ENCODE measurements at places on chromosomes 2 and 18. TPM values are rescaled to one million over a fixed set of nuclear protein-coding genes. Genes with fewer than 3 reads are reported as not detected.

MALL gene
- total RNA-seq: 39.1 TPM

- H3K4me3 ChIP-seq: no peak overlapping the region
- H3K36me3 ChIP-seq: no peaks in the 10 kb centered on the region
These were observed 172.0 kb downstream of the INHBB start for GRCh38 chr2:120517751-120518469.

GRCh38 chr2:204340511-204340910, 204.8 kb upstream of the PARD3B start:
- H3K27ac ChIP-seq: no peak overlapping the region
- no peaks in the 10 kb centered on the region for H3K27me3 ChIP-seq
- no peak for DNase-seq
- no peak overlapping the region for H3K4me3 ChIP-seq
- H3K36me3 ChIP-seq: peaks cover 16% of the 10 kb centered on the region

DNA sequence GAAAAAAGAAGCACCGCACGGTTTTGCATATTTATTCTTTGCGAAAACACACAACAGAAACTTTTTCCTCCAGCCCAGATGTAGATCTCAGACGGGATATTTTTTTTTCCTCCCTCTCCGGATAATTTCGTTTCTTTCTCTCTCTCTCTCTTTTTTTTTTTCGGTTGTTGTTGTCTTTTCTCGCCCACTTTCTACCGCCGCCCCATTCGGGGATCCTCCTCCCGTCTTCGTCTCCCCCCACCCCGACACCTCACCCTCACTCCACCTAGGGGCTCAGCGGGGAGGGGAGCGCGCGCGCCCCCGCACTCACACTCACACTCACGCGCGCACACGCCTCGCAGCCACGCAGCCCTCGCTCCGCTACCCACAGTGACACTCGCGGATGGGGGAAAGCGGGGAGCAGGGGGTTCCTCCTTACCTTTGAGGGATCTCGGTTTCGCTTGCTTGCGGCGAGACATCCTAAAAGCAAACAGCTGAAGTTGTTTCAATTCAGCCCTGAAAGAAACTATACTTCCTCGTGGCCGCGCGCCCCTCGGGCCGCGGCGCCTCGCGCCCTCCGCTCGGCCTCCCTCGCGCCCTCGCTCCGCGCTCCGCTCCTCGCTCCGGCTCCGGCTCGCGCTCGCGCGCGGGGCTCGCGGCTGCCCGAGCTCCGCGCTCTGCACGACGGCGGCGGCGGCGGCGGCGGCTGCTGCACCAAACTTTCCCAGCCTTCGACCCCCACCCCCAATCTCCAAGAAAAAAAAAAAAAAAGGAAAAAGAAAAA, 1.3 kb downstream of the ZNF521 start:
- H3K27me3 ChIP-seq: peaks cover 13% of the 10 kb centered on the region
- peak overlapping the region; percentile 72 for H3K27ac ChIP-seq
- H3K36me3 ChIP-seq: no peaks in the 10 kb centered on the region
- H3K4me1 ChIP-seq: peaks cover 18% of the 10 kb centered on the region
- peak; percentile 10 for DNase-seq
- peak overlapping the region; percentile 95 for H3K4me3 ChIP-seq

GRCh38 chr2:128695646-128696220, 377.1 kb upstream of the HS6ST1 start:
- peaks cover 29% of the 10 kb centered on the region for H3K27me3 ChIP-seq
- no peak overlapping the region for H3K4me3 ChIP-seq
- DNase-seq: no peak
- no peaks in the 10 kb centered on the region for H3K4me1 ChIP-seq

GRCh38 chr2:1967242-1968208, 223.2 kb upstream of the PXDN start:
- H3K4me3 ChIP-seq: no peak overlapping the region
- H3K36me3 ChIP-seq: no peaks in the 10 kb centered on the region
- H3K27me3 ChIP-seq: no peaks in the 10 kb centered on the region
- no peaks in the 10 kb centered on the region for H3K4me1 ChIP-seq
- H3K27ac ChIP-seq: no peak overlapping the region

DNA sequence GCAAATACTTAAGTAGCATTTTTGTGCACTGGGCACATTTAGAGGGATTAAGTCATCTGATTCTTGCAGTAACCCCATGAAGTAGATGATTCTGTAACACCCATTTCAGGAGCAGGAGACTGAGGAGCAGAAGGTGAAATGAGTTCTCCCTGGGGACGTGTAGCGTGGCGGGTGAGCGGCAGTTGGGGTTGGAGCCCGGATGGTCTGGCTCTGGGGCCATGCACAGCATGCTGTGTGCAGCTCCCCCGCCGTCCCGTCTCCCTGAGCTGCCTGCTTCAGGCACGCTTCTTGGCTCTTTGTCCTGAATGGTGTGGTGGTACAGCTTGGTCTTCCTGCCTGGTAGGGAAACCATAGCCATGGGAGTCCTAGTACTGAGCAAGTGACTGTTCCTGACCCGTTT, 32.4 kb downstream of the INPP4A start:
- no peak overlapping the region for H3K4me3 ChIP-seq
- H3K27ac ChIP-seq: no peak overlapping the region
- no peak for DNase-seq
- no peaks in the 10 kb centered on the region for H3K27me3 ChIP-seq
